Fibroblast of skin of scalp (primary cell): ENCODE measurements at places on chromosomes 2 and 18.

GRCh38 chr2:160612266-160612856, 118.8 kb upstream of the RBMS1 start:
- peak; percentile 93 for DNase-seq

GRCh38 chr2:142515493-142515892, 362.0 kb upstream of the KYNU start:
- no peak for DNase-seq

GRCh38 chr2:233369897-233370685, 15.8 kb downstream of the DGKD start:
- no peak for DNase-seq

DNA sequence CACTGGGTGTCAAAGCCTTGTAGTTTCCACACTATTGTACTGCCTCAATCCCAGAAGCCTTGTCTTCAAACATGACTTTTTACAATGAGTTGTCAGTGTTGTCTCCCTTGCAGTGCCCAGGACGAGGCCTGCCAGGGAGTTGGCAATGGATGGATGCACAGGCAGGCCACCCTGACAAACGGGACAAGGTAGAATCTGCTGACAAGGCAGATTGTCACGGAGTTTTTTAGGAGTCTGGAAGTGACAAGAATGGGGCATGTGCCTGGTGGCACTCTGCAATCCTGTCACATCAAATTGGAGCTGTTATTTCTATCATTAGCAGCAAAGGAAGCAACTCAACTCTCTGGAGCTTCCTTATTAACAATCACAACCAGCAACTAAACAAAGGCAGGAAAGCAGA, 25.2 kb upstream of the GPR39 start:
- no peak for DNase-seq

DNA sequence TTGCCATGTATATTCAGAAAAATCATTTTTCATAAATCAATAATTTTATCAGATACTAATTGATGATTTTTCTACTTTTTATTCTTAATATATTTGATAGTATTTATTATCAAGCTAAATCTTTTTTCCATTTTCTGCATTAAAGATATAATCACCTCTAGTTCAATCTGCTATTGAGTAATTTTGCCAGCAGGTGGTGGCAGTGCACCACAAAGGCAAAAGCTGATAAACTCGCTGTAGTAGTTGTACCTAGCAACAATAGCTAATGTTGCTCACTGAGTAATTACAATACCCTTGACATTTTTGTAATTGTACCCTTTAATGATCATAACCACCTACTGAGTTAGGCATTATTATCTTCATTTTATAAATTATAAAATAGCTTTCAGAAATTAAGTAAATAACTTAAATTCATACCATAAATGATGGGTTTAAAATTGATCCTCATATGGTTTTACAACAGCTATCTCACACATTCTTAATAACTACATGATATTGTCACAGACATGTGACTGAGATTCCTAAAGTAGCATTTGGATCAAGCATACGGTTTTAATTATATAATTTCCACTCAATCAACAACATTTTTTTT, 52.0 kb upstream of the CALCRL start:
- peak; percentile 67 for DNase-seq

DNA sequence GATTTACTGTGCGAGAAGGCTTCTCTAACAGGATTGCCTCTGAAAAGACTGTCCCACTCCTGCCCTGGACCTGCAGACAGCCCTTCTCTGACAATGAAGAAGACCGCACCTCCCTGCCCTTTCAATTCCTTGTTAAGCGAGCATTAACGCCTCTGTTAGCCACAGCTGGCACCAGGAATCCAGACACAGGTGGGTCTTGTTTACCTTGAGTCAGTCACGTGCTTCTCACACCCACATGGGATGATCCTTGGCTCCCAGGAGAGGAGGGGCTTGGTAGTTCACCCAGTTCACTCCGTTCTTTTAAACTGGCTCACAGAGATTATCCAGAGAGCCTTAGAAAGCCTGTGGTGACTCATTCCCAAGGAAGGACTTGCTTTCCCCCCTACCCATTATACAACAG, 410.5 kb upstream of the MEIS1 start:
- no peak for DNase-seq

DNA sequence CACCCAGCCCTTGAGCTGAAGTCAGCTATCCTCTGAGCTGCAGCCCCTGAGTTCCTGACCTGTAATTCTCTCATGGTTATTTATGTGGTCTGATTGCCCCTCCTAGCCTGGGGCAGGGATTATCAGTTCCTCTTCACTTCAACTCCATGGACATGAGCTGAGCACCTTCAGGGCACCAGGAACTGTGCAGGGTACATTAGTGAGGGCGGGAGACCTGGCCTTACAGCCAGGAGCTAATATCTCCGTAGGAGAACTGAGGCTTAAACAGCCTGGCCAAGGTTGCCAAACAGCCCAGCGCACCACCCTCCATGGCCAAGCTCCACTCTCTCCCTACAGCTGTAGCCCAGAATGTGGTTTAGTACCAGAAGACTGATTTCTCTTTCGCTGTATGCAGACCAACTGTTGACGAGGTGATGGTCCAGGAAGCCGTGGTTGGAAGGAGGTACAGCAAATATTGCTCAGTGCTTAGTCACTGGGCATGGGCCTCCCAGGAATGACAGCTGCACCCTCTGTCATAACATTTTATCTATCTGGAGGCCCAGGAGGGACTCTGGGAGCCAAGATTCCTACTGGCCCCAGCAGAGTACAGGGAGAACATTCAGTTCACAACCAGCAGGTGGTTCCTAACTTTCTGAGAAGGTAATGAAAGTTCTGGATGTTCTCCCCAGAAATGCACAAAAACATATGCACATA, 228.7 kb upstream of the SIX2 start:
- DNase-seq, result peak; percentile 93

DNA sequence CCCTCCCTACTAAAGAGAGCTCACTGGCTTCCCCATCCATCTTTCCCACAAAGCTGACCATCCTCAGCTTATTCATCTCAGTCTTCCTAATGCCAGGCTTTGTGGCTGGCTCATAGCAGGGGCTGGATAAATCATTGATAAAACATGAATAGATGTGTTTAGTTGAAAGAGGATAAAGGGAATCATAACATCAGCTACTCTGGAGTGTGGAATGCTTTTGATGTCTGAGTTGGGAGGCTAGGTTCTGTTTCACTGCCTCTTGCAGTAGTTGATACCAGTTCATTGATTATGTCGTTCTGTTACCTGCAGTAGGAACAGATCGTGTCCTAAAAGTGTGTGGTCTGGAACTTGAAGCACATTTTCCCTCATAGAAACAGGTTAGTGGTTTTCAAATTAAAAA, 66.3 kb upstream of the HK2 start:
- peak; percentile 23 for DNase-seq

- peak; percentile 12 for DNase-seq
These were observed 84.0 kb downstream of the HDAC4 start for GRCh38 chr2:239316562-239317465.

- DNase-seq, result no peak
These were observed 754.2 kb upstream of the ID2 start for GRCh38 chr2:7927691-7928090.

DNA sequence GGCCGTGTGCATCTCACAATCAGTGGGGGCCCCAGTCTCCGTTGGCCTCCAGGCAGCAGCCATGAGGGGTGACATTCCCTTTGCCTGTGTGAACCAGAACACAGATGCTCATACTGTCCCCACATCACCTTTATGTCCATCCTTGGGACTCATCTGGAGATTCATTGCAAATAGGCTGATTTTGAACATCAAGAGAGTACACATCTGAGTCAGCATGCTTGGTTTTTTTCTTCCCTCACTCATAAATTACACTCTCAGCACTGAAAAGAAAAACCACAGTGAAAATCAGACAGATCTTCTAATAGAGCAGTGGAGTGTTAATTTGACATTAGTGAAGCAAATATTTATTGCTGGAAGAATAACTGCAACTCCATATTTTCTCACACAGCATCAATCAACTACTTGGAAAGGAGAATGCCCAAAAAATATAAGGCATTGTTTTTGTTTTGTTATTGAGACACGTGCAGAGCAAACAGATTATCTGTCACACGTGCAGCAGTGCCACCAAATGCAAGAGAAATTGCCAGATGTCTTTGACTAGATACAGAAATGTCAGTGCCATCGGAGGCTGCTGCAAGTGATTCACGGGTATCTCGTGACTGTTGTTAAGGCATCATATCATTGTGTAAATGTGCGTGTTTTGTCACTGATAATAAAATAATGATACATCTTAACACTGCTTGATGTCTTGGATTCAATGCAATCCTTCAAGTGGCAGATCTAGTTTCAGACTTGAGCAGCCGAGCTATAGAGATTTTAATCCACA, 10.9 kb downstream of the APCDD1 start:
- DNase-seq, result no peak
